ENCODE measurements at places on chromosomes 5 and 9.

GRCh38 chr5:128597156-128597555 lies 59.1 kb upstream of the FBN2 start:
- DNase-seq, result no peak

DNA sequence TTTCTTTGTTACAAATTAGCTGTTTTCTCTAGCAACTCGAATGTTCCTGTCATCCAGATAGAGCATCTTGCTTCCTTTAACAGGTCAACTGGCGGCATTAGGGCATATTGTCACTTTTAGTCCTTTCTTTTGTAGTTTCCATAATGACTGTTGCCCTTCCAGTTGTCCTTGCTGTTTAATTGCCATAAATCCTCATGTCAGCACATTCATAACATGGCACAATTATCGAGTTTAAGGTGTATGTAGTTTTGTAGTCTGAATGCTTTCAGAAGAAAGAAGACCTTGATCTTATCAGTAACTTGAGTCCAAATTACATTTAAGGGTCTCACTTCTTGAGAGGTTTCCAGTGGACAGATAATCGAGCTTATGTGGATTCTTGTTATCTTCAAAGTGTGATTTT lies 161.7 kb upstream of the CDH12 start:
- DNase-seq, result no peak

DNA sequence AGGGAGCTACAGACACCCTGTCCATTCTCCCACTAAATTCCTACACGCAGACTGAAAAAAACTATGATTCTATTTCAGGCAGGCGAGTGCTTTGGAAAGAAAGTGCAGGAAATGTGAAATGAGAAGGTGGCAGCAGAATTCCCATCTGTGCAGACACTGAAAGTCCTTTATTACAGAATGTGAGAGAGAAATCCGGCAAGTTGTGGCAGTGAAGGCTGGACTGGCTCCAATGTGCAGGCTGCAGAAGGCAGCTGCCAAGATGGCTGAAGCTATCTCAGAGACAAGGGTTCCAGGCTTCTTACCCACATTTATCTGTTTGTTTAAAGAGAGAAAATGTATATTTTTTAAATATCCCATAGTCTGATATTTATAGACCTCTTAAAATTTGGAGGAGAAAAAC lies 161.8 kb upstream of the VLDLR start:
- no peak for DNase-seq

DNA sequence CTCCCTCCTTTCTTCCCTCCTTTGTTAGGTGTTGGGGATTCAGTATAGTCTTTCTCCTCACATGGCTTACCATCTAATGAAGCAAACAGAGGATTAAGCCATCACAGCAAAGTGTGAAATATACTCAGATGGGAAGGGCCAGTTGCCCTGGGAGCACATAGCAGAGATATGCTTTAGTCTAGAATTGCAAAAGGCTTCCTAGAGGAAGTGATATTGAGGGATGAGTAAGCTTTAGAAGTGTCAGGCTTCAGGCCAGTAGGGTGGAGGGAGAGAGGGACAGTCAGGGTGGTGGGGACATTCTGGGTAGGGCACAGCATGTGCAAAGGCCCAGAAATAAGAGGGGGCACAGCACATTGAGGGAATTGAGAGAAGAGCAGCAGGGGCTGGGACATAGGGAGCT lies 46.2 kb upstream of the GLRA1 start:
- DNase-seq, result no peak

DNA sequence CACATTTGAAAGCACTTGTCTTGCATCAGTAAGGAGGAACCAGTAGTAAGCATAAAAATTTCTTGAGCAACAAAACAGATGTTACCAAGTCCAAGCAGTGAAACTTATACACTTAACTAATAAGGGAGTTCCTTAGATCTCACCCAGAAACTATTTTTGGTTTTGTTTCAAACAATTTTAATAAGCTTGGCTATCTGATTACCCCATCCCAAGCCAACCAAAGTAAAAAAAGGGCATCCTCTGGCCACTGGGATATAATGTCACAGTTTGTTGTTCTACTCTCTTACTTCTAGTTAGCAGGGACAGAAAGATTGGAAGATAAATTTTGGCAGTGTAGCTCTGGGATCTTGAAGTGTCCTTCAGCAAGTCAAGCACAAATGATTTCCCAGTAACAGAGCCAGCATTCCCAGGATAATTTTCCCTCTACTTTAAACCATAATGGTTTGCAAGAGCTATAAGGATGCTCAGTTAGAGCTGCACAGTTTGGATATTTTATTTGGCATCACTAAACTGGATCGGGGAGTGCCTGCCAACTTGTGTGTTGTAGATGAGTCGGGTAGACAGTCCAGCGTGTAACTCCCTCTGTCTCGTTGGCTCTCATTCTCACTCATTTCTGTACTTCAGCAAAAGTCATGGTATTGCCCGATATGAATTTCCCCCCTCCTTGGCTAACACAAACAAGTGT lies 161.9 kb upstream of the HMHB1 start:
- no peak for DNase-seq

DNA sequence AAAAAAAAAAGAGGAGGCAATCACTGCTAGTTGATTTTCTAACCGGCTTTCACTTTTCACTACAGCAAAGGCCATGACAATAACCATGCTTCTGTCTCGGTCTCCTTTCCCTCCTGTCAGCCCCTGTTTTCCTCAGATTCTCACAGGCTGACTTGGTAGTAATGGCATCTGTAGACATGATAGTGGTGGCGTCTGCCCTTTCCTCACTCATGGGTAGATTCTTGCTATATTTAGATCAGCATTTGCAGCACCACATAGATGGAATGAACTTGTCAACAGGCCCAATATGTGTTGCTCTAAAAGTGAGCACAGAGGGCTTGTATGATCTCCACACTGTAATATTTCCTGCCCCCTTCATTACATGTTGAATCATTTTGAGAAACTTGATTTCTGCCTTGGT lies 120.3 kb upstream of the FTMT start:
- DNase-seq, result no peak

GRCh38 chr9:137171149-137171900 lies 531 bp downstream of the TMEM210 start:
- DNase-seq, result no peak

DNA sequence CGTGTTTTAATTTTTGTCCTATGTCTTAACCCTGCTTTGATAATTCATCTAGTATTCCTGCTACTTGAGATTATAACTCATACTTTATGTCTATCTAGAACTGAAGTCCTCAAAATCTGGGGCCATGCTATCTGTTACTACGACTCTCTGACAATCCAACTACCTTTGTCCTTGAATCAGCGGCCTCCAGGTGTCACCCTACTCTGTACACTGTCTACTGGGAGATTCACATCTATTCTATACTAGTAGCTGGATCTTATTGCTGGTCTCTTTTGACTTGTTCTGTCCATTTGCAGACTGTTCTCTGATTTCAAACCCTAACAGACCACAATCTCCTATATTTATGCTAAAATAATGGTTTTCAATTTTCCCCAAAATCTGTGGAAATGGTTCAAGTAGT lies 225.5 kb upstream of the ELAVL2 start:
- no peak for DNase-seq

DNA sequence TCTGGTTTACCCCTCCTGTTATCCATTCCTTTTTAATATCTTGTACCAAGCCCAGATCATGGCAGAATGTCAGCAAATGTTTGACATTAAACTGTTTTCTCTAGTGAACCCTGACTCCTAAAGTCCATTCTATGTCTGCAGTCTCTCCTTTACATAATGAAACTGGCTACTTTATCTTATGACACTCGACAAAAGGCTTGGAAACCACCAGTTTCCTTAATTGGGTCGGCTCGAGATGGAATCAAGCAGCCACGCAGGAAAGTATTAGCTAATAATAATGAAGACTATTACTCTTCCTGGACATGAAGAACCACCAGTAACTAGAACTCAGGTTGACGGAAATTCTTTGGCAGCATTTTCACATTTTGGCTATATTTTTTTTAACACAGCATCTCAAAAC lies 17.5 kb downstream of the DAP start:
- no peak for DNase-seq

DNA sequence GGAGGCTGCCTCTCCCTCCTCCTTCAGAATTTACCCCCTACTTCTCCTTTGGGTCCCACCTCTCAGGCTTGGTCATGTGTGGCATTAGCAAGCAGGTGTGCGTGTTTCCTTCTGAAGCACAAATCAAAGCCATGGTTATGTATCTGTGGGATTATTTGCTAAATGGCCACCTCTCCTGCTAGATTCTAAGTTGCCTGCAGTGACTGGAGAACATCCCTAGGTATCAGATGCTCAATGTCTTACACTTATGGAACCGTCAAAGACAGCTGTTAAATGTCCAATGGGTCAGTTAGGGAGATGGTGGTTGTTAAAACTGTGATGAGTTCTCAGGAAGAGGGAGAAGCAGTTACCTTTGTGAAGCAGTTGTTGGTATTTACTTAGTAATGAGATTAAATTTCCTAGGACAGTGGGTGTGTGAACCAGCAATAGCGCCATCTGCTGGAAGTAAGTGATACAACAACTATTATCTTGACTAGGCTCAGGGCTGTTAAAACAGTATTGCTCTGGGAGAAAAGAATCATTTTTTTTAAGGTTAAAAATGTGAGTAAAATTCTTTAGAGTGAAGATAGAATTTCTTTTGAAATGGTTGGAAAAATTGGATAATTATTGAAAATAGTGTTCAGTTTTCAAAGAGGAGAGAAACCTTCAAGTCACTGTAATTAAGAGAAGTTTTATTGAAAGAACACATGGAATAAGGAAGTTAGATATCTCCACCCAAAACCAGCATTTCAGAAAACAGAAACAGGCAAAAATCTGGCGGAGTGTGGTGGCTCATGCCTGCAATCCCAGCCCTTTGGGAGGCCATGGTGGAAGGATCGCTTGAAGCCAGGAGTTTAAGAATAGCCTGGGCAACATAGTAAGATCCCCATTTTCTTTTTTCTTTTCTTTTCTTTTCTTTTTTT lies 71.3 kb downstream of the TMC1 start:
- peak; percentile 58 for DNase-seq

GRCh38 chr5:120779674-120780073 lies 315.6 kb downstream of the PRR16 start:
- peak; percentile 56 for DNase-seq

GRCh38 chr5:96324708-96325107 lies 108.3 kb downstream of the PCSK1 start:
- DNase-seq, result peak; percentile 94

DNA sequence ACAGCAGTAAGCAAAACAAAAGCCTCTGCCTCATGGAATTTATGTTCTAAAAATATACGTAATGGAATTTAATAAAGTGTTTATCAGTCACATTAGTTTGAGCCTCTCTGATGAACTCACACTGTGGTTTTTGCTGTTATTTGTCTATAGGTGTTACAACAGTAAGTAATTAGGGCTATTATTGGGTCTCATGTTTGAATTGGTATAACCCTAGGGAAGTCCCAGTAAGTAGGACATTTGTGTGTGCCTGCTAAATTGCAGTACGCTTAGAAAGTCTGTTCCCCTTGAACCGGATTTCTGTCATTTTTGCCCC lies 197.6 kb downstream of the NR3C1 start:
- no peak for DNase-seq

DNA sequence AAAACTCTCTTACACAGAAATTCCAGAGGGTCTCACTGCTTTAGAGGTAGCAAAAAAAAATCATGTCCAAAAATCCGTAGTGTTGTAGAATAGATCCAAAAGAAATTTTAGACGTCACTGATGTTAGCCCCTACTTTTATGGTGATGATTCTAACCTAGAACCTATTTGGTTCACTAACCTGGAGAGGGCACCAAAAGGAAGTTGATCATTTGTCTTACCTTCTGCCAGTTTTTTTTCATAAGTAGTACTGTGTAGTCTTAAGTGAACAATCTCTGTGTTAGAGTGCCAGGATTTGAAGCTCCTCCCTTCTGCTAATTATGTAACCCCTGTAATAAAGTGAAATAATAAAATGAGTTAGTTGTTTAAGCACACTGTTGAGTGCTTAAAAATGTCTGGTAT lies 215.2 kb downstream of the SMARCA2 start:
- no peak for DNase-seq

GRCh38 chr9:32424616-32425015 lies 40.2 kb downstream of the ACO1 start:
- no peak for DNase-seq

DNA sequence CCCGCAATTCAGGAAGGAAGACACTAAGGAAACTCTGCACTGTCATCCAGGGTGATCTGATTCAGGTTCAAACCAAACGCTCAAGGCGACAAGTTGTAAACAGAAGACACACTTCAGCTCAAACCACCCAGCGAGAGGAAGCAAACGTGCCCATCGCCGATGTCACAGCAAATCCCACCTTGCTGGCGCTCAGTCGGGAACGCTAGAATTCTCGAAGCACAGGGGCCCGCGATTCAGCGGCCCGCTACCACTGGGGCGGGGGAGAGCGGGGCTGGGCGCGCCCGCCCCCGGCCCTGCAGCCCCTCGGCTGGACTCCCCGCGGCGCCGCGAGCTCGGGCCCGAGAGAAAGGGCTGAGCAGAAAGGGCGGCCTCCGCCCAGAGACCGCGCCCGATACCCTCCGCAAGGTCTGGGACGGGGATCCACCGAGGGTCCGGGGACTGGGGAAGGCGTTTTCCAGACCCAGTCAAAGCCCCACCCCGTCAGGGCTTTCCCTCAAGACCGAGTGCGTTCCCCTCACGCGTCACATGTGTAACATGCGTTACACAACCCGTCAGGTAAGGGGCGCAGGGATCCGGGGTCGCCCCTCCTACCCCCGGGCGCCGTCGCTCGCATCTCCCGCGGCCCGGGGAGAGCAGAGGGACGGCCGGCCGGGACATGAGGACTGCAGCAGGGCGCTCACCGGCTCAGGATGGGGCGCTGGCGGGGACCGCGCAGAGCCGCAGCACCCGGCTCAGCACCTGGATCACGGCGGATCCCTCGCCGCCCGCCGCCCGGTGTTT lies 469 bp downstream of the AGTPBP1 start:
- DNase-seq, result no peak

Measured in fibroblast of upper back skin (primary cell).